Breast epithelium (tissue), 4 donors: ENCODE measurements at places on chromosomes 3 and 15. TPM values are rescaled to one million over a fixed set of nuclear protein-coding genes. Genes with fewer than 3 reads are reported as not detected.

DNA sequence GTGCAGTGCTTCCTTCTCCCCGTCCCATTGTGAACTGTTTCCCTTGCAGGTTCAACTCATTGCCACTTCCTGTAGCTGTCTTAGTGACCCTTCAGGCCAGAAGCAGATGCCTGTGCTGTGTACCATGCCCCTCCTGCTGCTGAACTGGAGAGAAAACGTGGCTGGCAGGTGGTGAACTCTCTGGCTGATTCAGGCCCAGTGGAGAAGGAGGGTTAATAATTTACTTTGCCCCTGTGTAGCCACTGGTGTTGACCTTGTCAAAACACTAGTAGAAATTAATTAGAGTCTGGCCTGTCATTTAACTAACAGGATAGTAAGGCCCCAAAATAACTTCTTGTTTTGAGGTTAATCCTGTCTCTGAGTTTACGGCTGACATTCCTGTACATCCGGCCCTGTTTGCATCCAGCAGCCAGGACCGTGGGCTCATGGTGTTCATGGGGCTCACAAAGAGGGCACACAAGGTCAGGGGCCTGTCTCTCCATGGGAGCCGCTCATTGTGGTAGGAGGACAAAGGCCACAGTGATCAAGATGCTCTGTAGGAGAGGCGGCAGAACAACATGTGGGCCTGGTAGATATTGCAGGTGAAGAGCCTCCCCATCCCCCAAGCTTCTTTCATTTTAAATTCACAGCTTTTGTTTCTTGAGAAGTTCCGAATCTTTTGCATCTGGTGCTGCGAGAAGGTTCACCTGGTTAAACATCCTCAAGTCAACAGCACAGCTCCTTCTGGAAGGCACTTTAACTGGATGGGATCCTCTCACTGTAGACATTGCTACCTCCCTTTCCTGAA, 101.6 kb downstream of the CGNL1 start:
- peak overlapping the region; percentile 65 for H3K27ac ChIP-seq
- H3K4me1 ChIP-seq = no peaks in the 10 kb centered on the region

- no peaks in the 10 kb centered on the region for H3K27me3 ChIP-seq
- DNase-seq = no peak
- H3K4me1 ChIP-seq = no peaks in the 10 kb centered on the region
- H3K4me3 ChIP-seq = no peak overlapping the region
- peak overlapping the region; percentile 30 for H3K27ac ChIP-seq
Observed at GRCh38 chr3:106126067-106126845, 257.4 kb upstream of the CBLB start.

GRCh38 chr15:37053166-37053565, 47.2 kb downstream of the MEIS2 start:
- no peaks in the 10 kb centered on the region for H3K36me3 ChIP-seq
- H3K27me3 ChIP-seq = no peaks in the 10 kb centered on the region
- DNase-seq = no peak
- no peak overlapping the region for H3K4me3 ChIP-seq
- H3K4me1 ChIP-seq = no peaks in the 10 kb centered on the region
- H3K27ac ChIP-seq = no peak overlapping the region

DNA sequence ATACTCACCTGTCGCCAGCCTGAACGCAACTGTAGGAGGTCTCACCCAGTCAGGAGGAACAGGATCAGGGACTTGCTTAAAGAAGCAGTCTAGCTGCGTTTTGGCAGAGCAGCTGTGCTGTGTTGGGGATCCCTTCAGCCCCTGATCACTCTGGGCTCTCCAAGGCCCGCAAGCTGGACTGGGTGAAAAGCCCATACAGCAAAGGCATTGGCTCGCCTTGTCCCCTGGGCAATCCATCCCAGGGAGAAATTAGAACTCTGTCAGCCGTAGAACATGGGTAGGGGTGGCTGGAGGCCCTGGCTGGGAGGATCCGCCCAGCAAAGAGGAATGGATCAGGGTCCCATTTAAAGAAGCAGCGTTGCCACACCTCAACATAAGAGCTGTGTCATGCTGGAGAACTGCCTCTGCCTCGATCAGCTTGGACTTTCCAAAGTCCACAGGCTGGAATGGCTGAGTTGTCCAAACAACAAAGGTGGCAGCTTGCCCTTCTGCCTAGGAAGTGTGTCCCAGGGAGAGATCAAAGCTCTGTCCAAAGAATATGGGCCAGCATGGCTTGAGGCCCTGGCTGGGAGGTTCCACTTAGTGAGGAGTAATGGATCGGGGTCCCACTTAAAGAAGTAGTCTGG, 9.1 kb downstream of the OR5H2 start:
- DNase-seq = no peak
- H3K4me1 ChIP-seq = no peaks in the 10 kb centered on the region
- H3K36me3 ChIP-seq = no peaks in the 10 kb centered on the region
- H3K27me3 ChIP-seq = no peaks in the 10 kb centered on the region

DNA sequence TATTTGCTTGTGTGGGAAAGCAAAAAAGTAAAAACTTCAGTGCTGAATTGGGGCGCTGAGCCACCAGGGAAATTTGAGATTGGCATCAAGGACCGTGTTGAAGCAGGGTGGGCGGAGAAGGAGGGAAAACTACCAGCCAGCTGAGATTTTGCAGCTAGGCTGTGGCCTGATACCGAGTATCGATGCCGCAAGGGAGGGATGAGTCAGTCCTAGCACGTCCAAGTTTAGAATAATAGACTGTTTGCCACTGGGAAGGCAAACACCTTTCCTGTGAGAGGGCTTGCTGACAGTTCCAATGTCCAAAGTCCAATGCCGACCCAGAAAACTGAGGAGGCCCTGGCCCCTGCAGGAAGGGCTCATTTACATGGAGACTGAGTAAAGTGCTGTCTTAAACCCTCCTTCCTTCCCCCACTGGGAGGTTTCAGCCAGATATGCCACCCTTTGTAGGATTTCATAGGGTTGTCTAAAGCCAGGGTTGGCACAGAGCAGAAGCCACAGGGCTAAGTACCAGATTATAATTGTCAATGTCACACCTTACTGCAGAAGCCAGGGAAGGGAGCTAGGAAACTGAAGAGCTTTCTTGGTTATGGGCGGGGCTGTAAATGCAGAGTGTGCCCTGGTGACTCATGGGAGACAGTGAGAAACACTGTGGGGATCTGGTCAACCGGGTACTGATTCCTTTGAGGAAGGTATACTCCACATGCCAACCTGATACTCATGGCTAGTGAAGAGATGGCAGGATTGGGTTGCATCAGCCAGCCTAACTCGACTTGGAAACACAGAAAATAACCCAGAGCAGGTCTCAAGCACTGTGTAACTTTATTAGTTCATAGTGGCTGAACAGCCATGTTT, 28.4 kb upstream of the PIK3CB start:
- peak; percentile 37 for DNase-seq
- peak overlapping the region; percentile 86 for H3K27ac ChIP-seq
- H3K4me3 ChIP-seq = peak overlapping the region; percentile 4
- H3K27me3 ChIP-seq = no peaks in the 10 kb centered on the region

DNA sequence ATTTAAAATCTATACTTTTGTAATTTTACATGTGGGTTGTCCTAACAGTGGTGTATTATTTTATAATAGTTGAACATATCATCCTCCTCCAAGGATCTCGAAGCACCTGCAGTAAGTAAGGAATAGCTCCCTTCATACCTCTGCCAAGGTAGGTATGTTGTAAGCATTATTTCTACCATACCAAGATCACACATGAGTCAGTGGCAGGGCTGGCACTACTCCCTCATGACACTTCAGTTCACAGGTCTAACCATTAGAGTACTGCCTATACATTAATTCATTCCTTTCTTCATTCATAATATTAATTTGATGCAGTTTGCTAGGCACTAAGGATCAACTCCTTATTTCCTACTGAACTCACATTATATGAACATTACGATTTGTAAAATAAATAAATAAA, 11.9 kb upstream of the LEKR1 start:
- H3K4me3 ChIP-seq = no peak overlapping the region
- no peak for DNase-seq
- H3K36me3 ChIP-seq = no peaks in the 10 kb centered on the region
- H3K27me3 ChIP-seq = no peaks in the 10 kb centered on the region

NR2E3 gene
- 1.6 TPM for total RNA-seq

DUOXA1 gene
- 0.80 TPM for total RNA-seq

LSMEM2 gene
- not detected for total RNA-seq

GRCh38 chr15:41323611-41324010, 8.8 kb downstream of the OIP5 start:
- no peak overlapping the region for H3K27ac ChIP-seq
- H3K4me3 ChIP-seq = no peak overlapping the region
- H3K36me3 ChIP-seq = no peaks in the 10 kb centered on the region
- no peaks in the 10 kb centered on the region for H3K4me1 ChIP-seq
- H3K27me3 ChIP-seq = no peaks in the 10 kb centered on the region

DLL4 gene
- total RNA-seq = 10.5 TPM

WDR49 gene
- 0.80 TPM for total RNA-seq

ATP10A gene
- 17.4 TPM for total RNA-seq

MINAR1 gene
- 0.66 TPM for total RNA-seq
